Endothelial cell of coronary artery (primary cell): ENCODE measurements at places on chromosomes 2 and 18. TPM values are rescaled to one million over a fixed set of nuclear protein-coding genes. Genes with fewer than 3 reads are reported as not detected.

Gene IL18R1
- total RNA-seq = 2.5 and 3.7 TPM in 2 replicates

Gene CCBE1
- 1.5 and 5.7 TPM in 2 replicates for total RNA-seq

Gene BMP10
- not detected in 2 replicates for total RNA-seq

Gene SLC11A1
- under 0.01 and 0.19 TPM in 2 replicates for total RNA-seq

Gene SNORC
- 0.36 and 0.38 TPM in 2 replicates for total RNA-seq

Gene FOXI3
- not detected in 2 replicates for total RNA-seq

Gene KIAA2012
- not detected in 2 replicates for total RNA-seq

Gene FASTKD1
- total RNA-seq = 19.3 and 23.1 TPM in 2 replicates

Gene UPP2
- not detected in 2 replicates for total RNA-seq

Gene LAMA3
- 3.0 and 3.1 TPM in 2 replicates for total RNA-seq

Gene SERPINB3
- not detected in 2 replicates for total RNA-seq

Gene PLCL1
- total RNA-seq = 3.8 and 13.3 TPM in 2 replicates

Gene DNER
- 0.09 and 3.6 TPM in 2 replicates for total RNA-seq

Gene IHH
- under 0.01 and 0.09 TPM in 2 replicates for total RNA-seq

Gene CCDC148
- 0.09 and 0.18 TPM in 2 replicates for total RNA-seq

Gene TBC1D8
- total RNA-seq = 27.8 and 30.9 TPM in 2 replicates

Gene ALPI
- not detected in 2 replicates for total RNA-seq

Gene POTEI
- total RNA-seq = 0.09 TPM in 2 replicates

Gene TIA1
- 137 and 162 TPM in 2 replicates for total RNA-seq

Gene FAM237A
- not detected in 2 replicates for total RNA-seq

Gene LYPD1
- total RNA-seq = 45.7 and 104 TPM in 2 replicates

Gene DUSP28
- 1.4 and 1.8 TPM in 2 replicates for total RNA-seq

Gene ST8SIA5
- total RNA-seq = under 0.01 TPM in 1 of 2 replicates, not detected in the other

Gene FLACC1
- total RNA-seq = 0.36 and 1.0 TPM in 2 replicates
